KBM-7 (cell line): ENCODE measurements at places on chromosomes 6 and 20.

DNA sequence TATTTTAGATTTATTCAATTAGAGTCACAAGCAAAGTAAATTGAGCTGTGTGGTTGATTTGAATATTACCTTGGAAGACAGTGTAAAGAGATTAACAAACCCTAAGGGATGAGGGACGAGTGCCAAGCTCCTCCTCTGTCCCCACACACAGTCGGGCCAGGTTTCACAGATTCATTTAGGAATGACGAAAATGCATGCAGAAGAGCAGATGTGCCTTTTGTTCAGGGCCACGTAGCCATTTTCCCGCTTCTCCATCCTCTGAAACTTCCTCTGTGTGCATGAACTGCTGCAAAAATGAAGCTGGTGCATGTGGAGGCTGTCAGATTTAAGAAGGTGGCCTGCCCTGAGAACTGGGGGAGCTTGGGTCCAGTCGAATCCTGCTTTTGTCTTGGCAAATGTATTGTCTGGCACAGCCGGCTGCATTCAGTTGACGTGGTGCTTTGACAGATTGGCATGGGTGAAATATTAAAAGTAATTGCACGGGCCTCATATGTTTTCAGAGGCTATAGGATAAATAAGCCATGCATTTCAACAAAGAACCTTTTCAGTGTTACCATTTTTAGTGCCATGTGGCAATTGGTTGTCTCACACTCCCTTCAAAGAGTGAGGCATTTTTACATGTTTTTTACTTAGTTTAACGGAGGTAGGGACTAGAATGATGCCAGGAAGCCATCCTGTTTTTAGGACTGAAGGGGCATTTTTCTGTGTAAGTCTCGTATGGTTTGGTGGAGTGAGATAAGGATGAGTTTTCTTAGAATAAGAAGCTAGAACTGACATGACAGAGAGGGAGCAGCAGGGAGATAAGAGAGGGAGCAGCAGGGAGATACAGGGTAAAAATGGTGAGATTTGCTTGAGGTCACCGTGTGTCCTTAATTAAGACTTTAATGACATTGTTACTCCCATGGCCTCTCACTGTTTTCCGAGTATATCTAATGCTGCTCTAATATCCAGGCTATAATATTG is 361.1 kb downstream of the NRN1 start:
- DNase-seq, result no peak

GRCh38 chr6:155377061-155377460 is 62.8 kb upstream of the TFB1M start:
- no peak for DNase-seq

GRCh38 chr20:54260116-54260515 is 52.2 kb downstream of the PFDN4 start:
- no peak for DNase-seq

- no peak for DNase-seq
Observed at GRCh38 chr6:111447051-111447450, 36.0 kb downstream of the REV3L start.

- DNase-seq, result no peak
Observed at GRCh38 chr20:38115205-38115604, 49.9 kb downstream of the TGM2 start.

DNA sequence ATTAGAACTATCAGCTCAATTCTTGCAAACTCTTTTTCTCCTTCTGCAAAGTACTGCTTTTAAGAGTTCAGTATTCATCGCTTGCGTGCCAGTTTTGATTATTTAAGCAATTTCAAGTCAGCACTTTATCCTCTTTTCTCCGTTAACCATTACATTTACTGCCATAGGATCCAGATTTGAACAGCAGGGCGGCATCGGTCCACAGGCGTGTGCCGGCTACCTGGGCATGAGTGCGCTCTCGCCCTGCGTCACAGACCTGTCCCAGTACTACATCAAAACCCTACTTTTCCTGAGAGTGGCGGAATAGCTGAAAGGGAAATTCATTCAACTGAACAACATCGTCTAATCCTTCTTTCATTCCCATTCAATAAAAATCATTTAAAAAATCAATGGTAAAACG is 53.4 kb downstream of the MYLK4 start:
- DNase-seq, result no peak

- no peak for DNase-seq
Observed at GRCh38 chr6:4368649-4369048, 233.3 kb upstream of the ECI2 start.

GRCh38 chr6:47967843-47968242 is 143.2 kb downstream of the PTCHD4 start:
- no peak for DNase-seq

DNA sequence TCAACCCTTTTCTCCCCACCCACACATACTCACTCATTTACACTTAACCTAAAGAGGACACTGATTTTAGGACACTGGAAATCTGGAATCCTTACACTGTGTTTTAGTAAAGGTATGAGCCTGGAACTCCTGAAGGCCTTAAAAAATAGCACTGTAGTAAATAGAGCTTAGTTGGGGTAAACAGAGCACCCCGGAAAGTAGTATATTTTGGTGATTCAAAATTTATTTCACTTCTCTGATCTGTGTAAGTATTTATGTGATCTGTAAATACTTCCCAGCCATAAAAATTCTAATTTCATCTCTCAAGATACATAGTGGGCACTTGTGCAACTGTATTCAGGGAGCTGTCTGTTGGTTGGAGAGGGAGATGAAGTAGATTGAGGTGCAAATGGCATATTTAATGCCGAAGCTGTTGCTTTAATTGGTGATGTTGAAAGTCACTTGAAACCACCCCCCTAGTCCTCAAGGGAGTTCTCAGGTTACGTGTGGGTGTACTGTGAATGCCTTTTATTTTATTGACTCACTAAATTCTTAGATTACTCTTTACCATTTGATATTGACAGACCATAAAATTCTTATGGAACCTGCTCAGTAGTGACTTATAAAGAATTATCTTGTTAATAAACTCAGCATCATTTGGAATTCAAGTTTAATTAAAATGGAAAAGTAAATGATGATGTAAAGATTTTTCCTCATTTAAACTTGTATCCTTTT is 154.9 kb downstream of the SOX4 start:
- DNase-seq, result no peak

DNA sequence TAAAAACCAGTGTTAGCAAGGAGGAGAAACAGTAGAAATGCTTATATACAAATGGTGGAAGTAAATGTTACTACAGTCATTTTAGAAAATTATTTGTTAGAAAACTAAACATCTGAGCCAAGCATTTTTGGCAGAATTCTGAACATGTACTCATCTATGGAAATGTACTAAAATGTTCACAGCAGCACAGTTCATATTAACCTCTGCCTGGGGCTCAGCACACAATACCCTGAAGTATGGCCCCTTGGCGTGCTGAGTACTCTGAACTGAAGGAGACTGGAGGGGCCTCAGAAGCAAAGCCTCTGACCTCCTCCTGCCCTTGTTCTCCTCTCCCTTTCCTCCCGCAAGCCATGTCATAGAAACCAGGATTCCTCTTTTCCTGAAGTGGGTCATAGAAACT is 66.2 kb upstream of the RALGAPA2 start:
- no peak for DNase-seq

DNA sequence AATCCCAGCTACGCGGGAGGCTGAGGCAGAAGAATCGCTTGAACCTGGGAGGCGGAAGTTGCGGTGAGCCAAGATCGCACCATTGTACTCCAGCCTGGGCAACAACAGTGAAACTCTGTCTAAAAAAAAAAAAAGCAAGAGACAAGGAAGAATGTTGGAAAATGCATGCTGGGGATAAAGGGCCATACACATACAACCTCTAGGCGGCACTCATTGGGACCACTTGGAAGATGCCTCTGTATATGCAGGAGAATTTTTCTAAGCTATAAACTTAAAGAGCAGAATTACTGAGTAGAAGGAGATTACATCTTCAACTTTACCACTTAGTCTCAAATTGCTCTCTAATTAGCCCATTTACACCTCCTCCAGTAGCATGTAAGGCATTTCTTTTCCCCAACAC is 42.8 kb downstream of the ZBTB9 start:
- no peak for DNase-seq

- DNase-seq, result no peak
Observed at GRCh38 chr6:53975941-53976615, 135.2 kb upstream of the MLIP start.

DNA sequence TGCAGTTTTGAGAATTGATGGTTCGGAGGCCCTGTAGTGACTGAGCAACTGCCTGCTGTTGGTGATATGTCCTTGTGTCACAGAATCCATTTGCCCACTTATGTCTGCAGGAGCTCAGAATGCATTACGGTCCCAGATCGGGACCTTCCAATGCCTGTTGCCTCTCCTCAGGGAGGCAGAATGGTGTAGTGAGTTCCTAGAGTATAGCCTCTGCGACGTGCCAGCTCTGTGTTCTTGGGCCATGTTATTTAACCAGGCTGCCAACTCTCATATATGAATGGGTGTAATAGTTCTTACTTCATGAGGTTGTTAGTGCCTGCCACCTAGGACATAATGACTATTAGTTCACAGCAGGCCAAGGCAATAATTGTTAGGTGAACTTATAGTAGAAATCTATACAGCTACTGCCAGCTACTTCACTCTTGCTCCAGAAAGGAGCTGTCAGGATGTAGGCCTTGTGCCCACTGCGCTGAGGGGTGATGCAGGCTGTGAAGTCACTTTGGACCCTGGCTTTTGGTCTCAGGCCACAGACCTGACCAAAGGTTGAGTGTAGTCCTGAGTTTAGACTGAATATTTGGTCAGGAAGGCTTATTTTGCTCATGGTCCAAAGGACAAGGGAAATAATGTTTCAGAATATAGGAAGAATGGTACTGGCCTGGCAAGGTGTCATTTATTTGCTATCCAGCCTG is 82.1 kb downstream of the ASXL1 start:
- DNase-seq, result no peak

- DNase-seq, result no peak
Observed at GRCh38 chr6:138206862-138207261, 11.4 kb downstream of the PBOV1 start.

- DNase-seq, result no peak
Observed at GRCh38 chr6:42269974-42270510, 52.4 kb upstream of the MRPS10 start.

DNA sequence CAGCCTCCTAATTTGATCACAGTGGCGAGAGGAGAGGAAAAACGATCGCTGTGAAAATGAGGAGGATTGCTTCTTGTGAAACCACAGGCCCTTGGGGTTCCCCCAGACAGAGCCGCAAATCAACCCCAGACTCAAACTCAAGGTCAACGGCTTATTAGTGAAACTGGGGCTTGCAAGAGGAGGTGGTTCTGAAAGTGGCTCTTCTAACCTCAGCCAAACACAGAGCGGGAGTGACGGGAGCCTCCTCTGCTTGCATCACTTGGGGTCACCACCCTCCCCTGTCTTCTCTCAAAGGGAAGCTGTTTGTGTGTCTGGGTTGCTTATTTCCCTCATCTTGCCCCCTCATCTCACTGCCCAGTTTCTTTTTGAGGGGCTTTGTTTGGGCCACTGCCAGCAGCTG is 28.7 kb downstream of the SAYSD1 start:
- DNase-seq, result no peak

DNA sequence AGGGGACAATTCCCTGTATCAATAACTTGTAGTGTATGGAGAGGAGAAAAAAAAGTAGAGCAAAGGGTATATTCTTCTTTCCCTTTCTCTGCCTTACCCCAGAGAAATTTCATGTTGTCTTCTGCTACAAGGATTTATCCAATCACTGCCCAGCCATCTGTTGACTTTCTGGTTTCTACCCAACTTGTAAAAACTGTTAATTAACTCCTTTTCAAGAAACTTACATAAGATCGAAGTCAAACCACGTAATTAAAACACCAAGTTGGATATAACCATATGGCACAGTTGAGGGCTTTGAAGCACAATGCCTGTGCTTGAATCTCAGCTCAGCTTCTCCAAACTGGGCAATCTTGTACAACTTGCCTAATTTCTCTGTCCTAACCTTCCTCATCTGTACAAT is 99.5 kb downstream of the MAN1A1 start:
- DNase-seq, result no peak

- DNase-seq, result no peak
Observed at GRCh38 chr6:26500102-26500501, at the start of gene BTN1A1. BTN1A1 (plus strand) TSS chr6:26500303; CDS start chr6:26501287, 984 bp downstream.

GRCh38 chr6:166500246-166500645 is 86.2 kb downstream of the RAMACL start:
- no peak for DNase-seq
